ENCODE measurements at places on chromosomes 7 and 10. TPM values are rescaled to one million over a fixed set of nuclear protein-coding genes. Genes with fewer than 3 reads are reported as not detected.

The LIPF gene
- not detected for total RNA-seq

The UNC5B gene
- 0.88 TPM for total RNA-seq

The ADAM22 gene
- total RNA-seq: 0.38 TPM

The GIMAP6 gene
- not detected for total RNA-seq

The HOXA6 gene
- 1.8 TPM for total RNA-seq

The CPN1 gene
- 0.24 TPM for total RNA-seq

The PLPP4 gene
- not detected for total RNA-seq

The ZSCAN21 gene
- total RNA-seq: 12.4 TPM

The GRID2IP gene
- not detected for total RNA-seq

The NPSR1 gene
- total RNA-seq: not detected
